ENCODE measurements at places on chromosomes 3 and 15.

- no peak for DNase-seq
These were observed 674.1 kb downstream of the MECOM start for GRCh38 chr3:168989396-168989795.

DNA sequence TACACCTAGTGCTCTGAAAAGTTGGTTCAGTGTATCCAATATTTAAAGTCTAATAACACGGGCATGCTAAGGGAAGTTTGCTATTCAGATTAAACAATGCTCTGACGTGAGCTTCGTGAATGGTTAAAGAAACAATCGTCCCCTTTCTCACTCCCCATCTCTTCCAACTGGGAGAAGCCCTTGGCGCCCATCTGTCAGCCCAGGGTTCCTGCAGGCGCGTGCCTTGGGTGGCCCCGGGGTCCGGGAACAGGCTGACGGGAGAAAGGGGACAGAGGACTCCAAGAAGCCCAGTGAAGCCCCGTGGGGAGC, 413 bp downstream of the SEC22C start:
- DNase-seq, result no peak

GRCh38 chr15:101026656-101027272, 107.6 kb downstream of the LRRK1 start:
- no peak for DNase-seq

GRCh38 chr3:122301063-122301462, 24.0 kb upstream of the CSTA start:
- DNase-seq, result no peak

DNA sequence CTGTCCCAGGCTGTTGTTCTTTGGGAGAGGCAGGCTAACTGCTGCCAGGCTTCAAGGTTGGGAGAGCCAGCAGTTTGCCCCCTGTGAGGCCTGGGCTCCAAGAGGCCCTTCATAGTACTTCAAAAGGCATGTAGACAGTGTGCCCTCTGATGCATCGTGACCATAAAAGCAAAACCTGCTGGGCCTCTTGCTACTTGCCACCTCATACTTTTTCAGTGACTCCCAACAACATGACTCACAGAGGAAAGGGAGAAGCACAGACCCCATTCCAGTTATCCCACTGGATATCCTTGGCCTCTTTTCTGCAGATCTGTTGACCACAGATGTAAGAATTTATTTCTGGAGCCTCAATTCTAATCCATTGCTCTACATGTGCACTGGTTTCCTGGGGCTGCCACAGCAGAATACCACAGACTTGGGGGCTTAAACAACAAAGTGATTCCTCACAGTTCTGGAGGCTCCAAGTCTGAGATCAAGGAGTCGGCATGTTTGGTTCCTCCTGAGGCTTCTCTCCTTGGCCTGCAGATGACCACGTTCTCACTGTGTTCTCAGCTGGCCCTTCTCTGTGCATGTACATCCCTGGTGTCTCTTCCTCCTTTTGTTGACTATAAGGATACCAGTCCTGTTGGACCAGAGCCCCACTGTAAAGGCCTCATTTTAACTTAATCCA, 8.9 kb upstream of the NSMCE3 start:
- peak; percentile 47 for DNase-seq

GRCh38 chr3:16290007-16290826, 25.2 kb downstream of the OXNAD1 start:
- peak; percentile 43 for DNase-seq

DNA sequence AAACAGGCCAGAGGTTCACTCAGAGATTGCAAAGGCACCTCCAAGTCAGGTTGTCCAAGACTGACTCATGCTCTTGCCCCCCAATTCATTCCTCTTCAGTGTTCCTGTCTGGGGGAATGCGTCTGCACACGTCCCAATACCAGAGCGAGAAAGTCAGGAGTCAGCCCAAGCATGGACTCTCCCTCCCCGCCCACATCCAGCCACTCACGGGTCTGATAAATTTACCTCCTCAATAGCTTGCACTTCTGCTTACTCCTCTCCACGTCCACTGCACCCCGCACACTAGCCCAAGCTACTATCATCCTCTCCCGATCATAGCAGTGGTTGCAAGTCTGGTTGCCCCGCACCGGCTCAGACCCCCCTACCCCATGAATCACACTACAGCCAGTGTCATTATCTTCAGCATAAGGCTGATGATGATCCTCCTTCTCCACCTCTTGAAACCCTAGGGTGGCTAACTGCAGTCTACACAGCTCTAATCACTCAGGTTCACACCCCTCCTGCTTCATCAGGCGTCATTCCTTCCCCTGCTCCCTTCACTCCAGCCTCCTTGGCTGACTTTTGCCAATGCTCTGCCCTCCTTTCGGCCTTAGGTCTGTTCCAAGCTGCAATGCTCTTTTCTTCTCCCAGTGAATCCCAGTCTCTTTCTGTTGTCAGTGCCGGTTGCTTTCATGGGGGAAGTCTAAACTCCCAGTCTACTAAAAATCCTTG, 27.6 kb upstream of the MYO1E start:
- DNase-seq, result no peak

GRCh38 chr3:47491186-47491585, 15.4 kb upstream of the SCAP start:
- DNase-seq, result no peak

- peak; percentile 17 for DNase-seq
These were observed 100.5 kb upstream of the ZBED2 start for GRCh38 chr3:111695636-111696117.

DNA sequence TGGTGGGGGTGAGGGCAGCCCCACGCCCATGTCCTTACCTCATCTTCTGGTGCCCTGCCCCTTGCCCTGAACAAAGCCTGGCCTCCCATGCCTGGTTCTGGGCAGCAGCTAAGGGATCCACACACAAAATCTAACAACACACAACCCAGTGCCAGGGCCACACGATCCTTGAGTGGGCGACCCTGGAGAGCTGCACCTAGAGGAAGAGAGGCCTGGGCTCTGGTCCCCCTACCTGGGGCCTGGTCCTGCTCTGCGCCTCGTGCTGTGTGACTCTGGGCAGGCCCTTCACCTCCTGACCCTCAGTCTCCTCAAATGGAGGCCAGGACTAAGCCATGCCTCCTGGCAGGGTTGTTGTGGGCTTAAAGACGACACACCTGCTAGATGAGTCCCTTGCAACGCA, 20.0 kb upstream of the C3orf22 start:
- DNase-seq, result no peak

GRCh38 chr3:189766416-189766815, 135.2 kb downstream of the TP63 start:
- no peak for DNase-seq

GRCh38 chr3:197599089-197599765, 43.5 kb upstream of the BDH1 start:
- no peak for DNase-seq

DNA sequence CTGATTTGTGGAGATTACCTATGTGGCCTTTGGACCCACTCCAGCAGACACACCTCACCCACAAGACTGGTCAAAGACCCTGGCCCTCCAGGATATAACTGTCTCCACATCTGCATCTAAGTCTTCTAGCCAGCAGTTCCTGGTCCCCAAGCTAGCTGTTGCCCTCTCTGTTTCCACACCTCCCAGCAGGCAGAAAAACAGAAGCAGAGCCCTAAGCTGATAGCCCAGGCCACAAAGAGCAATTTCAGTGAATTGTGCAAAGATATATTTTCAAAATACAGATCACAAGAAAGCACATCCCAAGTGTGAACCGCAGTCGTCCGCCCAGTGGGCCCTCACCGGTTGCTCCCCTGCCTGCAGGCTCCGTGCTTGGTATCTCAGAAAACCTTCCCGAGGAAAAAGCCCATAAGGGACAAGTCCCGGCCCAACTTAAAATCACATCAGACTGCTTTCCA, 2.6 kb downstream of the TNIK start:
- no peak for DNase-seq

DNA sequence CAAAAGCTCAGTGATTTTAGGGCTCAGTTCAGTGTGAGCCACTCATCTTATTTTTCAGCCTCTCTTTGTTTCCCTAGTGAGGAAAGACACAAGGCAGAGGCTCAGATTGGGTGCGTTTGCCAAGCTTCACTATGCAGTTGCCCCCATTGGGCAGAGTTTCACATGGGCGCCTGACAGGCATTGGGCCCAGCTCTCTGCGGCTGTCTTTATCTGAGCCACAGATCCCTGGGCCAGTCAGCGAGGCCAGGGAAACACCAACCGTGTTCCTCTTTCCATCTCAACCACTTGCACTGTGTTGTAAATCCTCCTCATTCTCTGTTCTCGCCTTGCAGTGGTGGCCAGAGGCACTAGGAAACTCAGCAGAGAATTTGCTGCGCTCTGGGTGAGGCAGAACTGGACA, 10.8 kb downstream of the ESYT3 start:
- no peak for DNase-seq

- DNase-seq, result no peak
These were observed 48.6 kb downstream of the FOXL2 start for GRCh38 chr3:138898301-138898700.

- peak; percentile 11 for DNase-seq
These were observed 26.3 kb upstream of the CCDC39 start for GRCh38 chr3:180705619-180706018.

- no peak for DNase-seq
These were observed 299.8 kb upstream of the THBS1 start for GRCh38 chr15:39281094-39281493.
